ENCODE measurements at places on chromosomes 7 and 10.

DNA sequence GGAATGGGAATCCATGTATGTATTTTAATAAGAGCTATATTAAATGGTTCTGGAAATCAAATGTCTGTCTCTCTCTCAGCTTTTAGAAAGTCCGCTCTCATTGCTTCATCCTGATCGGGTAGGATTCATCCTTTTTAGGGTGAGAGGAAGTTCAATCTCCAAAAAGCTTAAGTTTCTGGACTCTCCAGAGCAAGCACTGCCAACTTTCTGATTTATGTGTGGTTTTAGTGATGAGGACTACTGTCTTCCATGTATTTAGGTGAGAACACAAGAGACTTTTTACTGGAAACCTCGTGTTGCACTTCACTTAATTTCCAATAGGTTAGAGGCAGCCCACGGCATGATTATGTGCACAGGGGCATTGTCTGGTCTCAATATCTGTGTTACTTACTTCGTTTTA lies 267.9 kb downstream of the SUGCT start:
- no peak for DNase-seq

DNA sequence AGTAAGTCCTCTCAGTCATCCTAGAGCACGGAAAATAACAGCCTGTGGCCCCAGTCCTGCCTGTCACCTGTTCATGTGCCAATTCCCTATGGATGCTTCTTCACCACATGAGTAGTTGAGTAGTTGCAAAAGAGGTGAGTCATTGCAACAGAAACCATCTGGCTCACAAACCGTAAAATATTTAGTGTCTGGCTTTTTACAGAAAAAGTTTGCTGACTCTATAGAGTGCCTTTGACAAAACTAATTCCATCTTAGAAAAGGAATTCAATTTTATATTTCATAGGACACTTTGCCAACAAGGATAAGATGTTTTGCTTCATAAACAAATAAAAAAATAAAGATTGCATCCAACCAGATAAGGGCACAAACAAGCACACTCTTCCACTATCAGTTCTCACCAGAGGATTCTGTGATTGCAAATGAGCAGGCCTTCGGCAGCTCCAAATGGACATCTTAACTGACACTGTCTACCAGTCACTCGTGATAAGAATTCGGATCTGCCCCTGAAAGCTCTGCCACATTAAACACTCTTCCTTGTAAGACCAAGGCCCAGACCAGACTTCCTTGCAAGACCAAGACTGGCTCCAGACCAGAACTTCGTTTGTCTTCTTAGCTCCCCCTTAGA lies 242.7 kb upstream of the SEMA3C start:
- peak; percentile 49 for DNase-seq

DNA sequence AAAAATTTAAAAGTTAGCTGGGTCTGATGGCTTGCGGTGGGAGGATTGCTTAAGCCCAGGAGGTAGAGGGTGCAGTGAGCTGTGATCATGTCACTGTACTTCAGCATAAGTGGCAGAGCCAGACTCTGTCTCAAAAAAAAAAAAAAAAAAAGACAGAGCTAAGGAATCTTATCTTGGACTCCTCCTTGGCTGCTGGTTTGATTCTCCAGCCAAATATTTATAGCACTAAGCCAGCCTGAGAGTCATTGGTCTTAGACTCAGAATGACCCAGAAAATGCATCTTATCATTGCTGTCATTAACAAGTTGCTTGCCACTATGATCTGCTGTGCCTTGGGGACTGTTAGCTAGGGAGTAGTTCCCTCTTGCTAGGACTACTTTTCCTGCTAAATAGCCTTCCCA lies 164.7 kb downstream of the GNAT3 start:
- no peak for DNase-seq

DNA sequence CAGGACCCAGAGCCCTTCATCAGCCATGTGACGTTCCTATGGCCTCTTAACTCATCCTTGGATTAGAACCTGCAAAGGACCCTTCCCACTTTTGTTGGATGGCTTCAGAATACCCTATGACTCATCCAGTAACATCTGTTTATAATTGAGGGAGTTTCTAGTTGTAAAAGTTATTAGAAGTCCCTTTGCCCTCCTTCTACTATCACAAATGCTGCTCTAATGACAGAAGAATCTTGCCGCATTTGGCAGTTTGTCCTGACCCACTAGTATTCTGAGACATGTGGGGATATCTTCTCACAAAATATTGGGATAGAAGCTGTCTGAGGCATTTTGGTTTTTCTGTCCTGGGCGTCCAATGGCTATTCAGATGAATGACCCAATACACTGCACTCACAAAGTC lies 251.8 kb upstream of the TMEM72 start:
- DNase-seq, result no peak

GRCh38 chr7:125149151-125149550 lies 219.5 kb upstream of the POT1 start:
- DNase-seq, result no peak

DNA sequence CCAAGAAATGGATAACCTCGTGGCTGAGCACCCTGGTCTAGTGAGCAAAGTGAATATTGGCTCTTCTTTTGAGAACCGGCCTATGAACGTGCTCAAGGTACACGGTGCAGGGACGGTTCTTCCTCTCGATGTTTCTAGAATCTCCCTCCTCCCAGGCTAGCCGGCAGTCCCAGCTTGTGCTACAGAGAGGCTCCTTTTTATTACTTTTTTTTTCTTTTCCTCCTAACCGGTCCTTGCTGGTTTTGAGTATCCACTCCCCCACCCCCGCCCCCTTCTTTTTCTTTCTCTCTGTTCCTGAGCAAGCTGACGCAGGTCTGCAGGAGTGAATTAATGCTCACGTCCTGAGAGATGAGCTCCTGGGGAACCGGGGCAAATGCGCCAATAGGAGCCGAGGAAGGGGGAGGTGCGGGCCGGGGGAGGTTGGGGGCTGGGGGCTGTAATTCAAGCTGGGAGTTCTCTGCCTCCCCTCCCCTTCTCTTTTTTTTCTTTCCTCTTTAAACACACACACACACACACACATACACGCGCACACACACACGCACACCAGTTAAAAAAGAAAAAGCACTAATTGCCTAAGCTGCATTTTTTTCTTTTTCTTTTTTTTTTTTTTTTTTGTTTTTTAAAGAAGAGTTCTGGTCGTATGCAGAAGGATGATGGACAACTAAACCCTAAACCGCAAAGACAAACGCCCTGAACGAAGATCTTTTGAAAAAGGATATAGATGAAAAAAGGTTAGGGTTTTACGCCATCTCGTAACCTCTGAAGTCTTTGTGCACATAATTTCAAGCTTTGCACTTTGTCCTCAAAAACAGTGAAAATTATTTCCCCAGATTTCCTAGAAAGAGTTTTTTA lies 6.6 kb downstream of the CPA2 start:
- no peak for DNase-seq

DNA sequence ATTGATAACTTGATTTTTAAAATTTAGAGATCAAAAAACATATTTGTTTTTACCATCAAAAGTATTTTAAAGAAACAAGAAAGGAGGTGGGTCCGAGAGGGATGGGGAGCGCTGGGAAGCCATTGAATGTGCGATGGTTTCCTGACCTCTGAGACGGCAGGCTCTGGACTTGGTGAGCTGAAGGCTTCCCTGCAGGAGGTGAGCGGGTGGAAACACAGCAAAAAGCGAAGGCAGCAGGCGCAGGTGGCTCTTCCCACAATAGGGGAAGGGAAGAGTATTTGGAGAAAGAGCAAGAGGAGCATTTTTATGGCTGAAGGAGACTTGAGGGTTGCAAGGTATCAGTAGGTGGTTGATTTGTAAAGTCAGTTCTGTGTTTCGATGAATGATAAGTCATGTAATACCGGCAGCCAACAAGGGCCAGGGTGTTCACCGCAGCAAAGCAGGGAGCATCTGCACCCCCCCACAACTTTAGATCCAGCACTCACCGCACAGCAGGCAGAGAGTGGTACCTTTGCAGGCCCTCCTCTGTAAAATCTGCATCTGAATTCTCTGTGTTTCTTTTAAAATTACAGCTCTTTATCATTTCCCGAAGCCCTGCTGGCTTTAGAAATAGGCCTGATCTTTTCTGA lies 10.5 kb downstream of the C10orf53 start:
- DNase-seq, result no peak

DNA sequence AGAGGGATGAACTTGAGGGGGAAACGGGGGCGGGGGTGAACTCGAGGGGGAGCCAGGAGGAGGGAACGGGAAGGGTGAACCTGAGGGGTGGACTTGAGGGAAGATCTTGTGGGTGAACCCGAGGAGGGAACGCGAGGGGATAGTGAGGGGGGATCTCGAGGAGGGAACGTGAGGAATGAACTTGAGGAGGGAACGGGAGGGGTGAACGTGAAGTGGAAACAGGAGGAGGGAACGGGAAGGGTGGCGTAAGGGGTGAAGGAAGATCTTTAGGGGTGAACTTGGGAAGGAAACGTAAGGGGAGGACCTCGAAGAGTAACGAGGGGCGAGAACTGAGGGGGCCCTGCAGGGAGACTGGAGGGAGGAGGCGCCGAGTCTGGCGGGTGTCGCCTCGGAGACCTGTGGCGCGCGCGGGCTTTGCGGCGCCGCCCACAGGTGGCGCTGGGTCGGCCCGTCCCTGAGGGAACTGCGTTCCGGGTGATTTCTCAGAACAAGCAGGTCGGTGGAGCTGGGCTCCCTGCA lies 651 bp downstream of the MYO3A start:
- DNase-seq, result no peak

- no peak for DNase-seq
These were observed 19.4 kb downstream of the MMP21 start for GRCh38 chr10:125756196-125756595.

GRCh38 chr10:19580691-19581090 lies 235.5 kb upstream of the PLXDC2 start:
- no peak for DNase-seq

GRCh38 chr7:8217200-8218068 lies 44.5 kb downstream of the ICA1 start:
- peak; percentile 44 for DNase-seq

- no peak for DNase-seq
These were observed 159.8 kb upstream of the ITGB1 start for GRCh38 chr10:33117816-33118215.

- DNase-seq, result no peak
These were observed 142.7 kb downstream of the TRIL start for GRCh38 chr7:28815369-28815927.

DNA sequence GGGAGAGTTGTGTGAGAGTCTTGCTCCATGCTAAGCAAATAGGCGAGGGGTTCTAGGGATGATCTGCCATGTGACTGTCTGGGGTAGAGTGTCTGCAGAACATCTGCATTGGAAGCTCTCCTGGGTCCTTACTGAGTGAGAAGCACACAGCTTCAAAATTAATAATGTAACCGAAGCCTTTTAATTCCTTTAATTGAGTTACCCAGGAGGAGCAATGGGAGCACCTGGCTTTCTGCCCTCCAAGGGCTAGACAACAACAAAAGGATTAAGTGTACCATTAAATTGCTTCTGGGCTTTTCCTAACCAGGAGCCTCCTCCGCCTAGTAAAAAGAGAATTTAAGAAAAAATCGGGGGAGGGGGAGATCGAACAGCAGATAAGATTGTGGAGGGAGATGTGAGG lies 102.0 kb upstream of the TBX20 start:
- DNase-seq, result no peak

DNA sequence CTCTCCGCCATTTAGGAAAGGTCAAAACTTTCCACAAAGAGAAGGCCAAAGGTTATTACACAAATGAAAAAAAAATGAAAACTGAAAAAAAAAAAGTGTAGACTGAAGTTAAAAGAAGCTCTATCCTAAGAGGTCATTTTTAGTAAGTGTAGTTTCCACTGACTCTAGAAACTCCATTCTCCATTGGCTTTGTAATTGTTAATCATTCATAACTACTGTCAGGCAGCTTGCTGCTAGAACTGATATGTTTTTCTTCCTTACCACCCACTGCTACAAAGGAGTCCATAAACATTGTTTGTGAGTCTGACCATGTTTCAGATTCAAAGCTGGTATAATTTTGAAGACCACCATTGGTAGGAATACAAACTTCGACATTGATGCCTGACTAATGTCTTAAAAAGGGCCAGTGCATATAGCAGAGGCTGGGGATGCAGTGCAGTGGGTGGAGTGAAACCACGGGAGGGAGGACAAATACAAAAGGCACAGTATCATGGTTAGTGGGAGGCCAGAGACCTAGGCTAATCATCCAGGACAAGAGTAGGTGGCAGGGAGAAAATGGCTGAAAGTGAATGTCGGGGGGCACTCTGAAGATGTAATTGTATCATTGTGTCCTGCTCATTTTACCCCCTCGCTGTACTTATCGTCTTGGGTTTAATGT lies 16.9 kb upstream of the DYNC1I1 start:
- no peak for DNase-seq

DNA sequence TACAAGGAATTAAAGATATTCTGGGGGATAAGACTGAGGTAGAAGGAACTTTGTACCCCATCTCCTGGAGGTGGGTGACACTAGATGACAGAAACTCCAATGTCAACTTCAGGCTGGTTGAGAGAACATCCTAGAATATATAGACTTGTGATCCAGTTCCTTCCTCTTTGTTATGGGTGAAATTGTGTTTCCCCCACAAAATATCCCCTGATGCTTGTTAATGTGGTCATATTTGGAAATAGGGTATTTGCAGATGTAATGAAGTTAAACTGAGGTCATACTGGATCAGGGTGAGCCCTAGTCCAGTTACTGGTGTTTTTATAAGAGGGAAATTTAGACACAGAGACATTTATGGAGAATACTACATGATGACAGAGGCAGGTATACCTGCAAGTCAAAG lies 114.0 kb upstream of the NAMPT start:
- DNase-seq, result no peak

- no peak for DNase-seq
These were observed 2.2 kb downstream of the PDCD4 start for GRCh38 chr10:110873951-110874350.

DNA sequence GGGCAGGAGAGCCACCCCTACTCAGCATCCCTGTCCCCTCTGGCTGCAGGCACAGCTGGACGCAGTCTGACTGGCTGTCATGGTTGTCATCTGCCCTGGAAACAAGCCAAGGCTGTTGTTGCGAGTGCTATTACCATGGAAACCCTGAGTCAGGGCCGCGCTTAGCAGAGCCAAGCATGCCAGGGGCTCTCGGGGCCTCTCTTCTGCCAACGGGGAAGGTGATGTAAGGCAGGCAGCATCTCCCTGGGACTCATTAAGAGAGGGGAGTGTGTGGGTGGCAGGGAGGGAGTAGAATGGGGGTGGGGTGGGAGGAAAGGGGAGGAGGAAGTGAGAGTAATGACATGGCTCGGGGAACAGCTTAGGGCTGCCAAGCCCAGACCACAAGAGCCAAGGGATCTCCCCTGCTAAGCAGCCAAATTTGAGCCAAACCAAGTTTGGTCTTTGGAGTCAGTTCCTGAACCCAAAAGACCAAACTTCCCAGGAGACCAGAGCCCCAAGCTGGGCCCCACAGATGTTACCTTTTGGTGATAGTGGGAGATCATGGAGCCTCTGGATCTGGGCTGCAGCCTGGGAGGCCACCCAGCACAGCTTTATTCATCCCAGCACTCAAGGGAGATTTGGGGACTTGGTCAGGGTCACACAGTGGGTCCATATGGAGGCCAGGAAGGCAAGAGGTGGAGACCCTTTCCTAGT lies 67.6 kb downstream of the TMEM130 start:
- no peak for DNase-seq

DNA sequence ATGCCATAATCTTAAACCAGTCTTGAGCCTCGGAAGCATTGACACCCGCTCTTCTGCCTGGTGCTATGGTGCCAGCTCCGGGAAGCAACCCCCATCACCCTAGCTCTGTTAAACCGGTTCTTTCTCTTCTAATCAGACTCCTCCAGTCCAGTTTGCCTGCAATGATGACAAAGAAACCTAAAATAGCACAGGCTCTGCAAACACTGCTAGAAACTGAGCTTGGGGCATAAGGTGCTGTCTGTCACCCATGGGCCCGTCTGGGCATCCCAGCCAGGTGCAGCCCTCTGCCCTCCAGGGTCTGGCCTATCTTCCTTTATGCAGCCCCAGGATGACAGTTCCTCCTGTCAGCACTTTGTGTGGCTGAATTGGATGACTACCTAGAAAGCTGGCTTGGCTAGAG lies 14.2 kb upstream of the CAMK2G start:
- DNase-seq, result peak; percentile 5

- DNase-seq, result no peak
These were observed 220.4 kb downstream of the DOCK4 start for GRCh38 chr7:111985798-111986197.
